Central memory CD8-positive, alpha-beta T cell (primary cell): ENCODE measurements at places on chromosomes 4 and X.

GRCh38 chrX:50815120-50815519 is 1.1 kb upstream of the SHROOM4 start:
- no peak for DNase-seq

- no peak for DNase-seq
These were observed 5.8 kb downstream of the RXFP1 start for GRCh38 chr4:158527516-158527915.

DNA sequence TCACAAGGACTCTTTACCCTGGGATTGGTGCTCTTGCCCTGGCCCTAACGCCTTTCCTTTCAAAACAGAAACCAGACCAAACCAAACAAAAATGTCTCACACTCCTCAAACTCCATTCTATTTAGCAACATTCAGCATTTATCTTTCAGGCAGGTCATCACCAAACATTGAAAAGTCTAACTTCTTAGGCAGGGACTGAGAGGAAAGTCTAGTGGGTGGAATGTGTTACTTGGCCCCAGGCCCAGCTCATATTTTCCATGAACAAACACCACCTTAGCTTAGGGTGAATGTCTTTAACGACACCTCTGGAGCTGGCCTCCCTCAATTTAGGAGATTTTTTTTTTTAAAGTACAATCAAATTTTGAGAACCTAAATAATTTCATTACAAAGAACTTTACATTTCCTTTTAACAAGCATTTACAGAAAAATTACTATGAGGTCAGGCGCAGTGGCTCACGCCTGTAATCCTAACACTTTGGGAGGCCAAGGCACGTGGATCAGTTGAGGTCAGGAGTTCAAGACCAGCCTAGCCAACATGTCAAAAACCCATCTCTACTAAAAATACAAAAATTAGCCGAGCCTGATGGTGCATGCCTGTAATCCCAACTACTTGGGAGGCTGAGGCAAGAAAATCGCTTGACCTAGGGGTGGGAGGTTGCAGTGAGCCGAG is 10.2 kb upstream of the N4BP2 start:
- no peak for DNase-seq

- DNase-seq, result no peak
These were observed 31.8 kb downstream of the CPLX1 start for GRCh38 chr4:793941-794621.

DNA sequence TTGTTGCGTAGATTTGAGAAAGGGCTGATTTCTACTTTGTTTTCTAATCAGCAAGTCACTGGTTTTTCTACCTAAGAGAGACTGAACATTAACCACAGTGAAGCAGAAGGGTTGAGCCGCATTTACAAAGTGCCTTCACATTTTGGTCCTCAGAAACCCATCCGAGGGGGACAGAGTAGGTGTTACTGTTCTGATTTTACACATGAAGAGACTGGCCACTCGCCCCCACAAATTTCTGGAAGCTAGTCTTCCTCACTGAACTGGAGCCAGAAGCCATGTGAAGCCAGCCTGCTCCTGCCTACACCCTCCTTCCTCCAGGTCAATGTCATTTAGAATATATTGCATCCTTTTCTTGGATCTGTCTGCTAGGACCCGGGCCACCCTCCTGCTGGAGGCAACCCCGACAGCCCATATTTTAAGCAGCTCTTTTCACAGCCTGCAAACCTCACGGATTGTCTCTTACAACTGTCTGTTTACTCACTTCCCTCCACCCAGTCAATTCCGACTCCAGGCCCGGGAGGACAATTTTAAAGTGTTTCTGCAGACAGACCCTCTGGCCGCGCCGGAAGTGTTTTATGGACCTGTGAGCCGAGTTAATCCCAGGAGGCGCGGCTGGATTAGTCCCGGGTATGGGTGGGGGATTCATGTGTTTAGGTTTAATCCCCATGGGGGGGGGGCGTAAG is 73.2 kb upstream of the BCOR start:
- no peak for DNase-seq

DNA sequence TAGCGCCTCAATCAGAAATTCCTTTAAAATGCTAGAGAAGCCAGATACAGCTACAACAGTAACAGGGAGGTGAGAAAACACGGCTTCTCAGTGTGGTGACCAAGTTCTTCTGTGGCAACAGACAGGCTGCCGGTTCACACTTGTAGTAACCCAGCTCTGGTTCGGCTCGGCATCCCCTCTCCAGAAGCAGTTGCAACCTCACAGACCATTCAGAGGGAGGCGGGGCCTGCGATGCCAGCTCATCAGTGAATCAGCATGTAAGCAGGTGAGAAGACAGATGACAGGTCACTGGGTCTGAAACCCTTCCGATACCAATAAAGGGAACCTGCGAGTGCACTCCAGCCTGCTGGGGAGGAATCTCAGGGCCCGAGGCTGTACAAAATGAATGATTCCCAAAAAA is 251.0 kb downstream of the KCNIP4 start:
- DNase-seq, result no peak

- DNase-seq, result no peak
These were observed 37.0 kb downstream of the HTRA3 start for GRCh38 chr4:8306511-8307021.

DNA sequence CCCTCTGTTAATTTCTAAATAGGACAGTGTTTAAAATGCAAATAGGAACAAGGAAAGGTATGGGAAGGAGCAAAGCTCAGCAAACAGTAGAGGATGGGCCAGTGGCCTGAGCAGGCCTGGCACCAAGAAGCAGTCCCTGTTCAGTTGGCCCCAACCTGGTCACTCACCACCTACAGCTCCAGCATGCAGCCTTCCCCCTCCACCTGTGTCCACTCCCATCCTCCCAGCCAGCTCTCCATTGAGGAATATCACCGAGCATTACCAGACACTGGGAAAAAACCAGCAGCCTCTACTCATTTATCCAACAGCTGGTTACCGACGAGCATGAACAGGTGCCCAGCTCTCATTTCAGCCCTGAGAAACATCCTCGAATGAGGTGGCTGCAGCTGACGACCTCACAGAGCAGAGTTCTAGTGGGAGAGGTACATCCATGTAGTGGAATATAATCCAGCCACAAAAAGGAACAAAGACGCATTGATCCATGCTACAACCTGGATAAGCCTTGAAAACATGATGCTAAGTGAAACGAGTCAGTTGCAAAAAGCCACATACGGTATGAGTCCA is 25.6 kb downstream of the CD99L2 start:
- no peak for DNase-seq

GRCh38 chr4:173242466-173243250 is 74.0 kb downstream of the GALNT7 start:
- no peak for DNase-seq

- DNase-seq, result no peak
These were observed 26.6 kb upstream of the AMELX start for GRCh38 chrX:11266573-11267003.

DNA sequence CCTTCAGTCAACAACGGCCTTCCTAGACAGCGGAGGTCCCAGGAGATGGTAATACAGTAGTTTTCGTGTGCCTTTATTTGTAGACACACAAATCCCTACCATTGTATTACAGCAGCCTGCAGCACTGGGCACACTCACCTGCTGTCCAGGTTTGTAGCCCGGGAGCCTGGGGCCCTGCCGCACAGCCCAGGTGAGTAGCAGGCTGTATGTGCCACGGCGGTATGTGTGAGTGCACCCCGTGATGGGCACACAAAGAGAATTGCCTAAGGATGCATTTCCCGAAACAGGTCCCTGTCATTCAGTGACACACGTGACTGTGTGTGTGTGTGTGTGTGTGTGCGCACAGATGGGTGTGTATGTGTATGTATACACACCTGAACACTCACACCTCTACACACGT is 8.1 kb upstream of the SLC25A6 start:
- DNase-seq, result no peak

- no peak for DNase-seq
These were observed 94.7 kb downstream of the SEL1L3 start for GRCh38 chr4:25767877-25768725.

DNA sequence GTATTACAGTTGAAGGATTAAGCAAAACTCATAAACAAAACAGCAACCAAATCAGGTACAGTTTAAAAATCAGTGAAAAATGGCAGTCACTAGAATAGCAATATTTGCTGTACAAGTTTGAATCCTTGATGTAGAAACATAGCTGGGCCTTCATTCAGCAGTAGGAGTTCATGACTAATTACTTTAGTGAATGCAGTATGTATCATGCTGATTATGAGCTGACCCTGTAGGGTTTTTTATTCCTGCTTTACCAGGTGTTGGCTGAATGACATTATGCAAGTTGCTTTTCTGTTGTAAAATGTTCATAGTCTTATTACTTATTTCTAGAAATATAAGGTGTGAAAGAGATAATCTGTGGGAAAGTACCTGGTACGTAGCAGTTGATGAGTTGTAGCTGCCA is 179.6 kb downstream of the CCSER1 start:
- no peak for DNase-seq

- DNase-seq, result no peak
These were observed 189.1 kb upstream of the ATP6AP2 start for GRCh38 chrX:40391662-40392061.

GRCh38 chrX:153184787-153185186 is 5.7 kb downstream of the MAGEA1 start:
- DNase-seq, result no peak

DNA sequence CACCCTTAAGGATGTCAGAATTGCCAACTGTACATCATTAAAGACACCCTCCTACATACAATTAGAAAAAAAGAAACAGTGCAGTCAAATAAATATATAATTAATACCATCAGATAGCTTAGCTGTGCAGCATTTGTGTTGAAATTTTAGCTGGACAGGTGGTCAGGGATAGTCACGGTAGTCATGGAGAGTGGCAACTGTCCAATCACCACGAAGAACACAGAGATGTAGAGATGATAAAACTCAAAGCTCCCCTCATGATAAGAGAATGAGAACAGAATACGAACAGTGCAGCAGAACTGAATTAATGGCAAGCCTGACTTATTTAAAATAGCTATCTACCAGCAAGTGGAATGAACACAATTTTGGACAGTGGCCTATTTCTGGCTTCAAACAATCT is 27.2 kb downstream of the SLC39A8 start:
- DNase-seq, result no peak

GRCh38 chr4:109206620-109207019 is 95.8 kb downstream of the COL25A1 start:
- no peak for DNase-seq

DNA sequence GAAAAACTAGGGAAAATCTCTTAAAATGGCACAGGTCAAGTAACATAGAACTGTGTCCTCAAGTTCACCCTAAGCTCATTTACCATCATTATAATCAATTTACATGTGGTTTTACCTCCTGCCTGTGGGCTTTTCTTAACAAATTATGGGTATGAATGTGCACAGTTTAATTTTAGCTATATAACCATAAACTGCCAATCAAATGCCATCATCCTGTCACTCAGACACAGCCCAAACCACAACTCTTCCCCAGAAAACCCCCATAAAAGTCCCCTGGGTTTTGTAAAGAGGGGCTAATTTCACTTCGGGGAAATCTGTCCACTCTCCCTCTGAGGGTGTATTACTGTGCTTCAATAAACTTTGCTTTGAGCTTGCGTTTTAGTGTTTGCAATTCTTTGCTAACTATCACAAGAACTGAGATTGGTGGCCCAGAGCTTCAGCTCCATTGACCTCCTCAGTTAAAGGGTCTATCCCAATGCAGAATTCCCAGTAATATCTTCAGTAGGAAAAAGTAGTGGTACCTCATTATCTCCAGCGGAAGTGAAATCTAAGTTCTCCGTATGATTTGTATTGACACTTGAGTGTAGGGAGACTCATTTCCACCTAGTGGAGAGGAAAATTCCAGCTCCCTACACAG is 394.6 kb downstream of the SPOCK3 start:
- DNase-seq, result no peak

- DNase-seq, result no peak
These were observed 89.7 kb downstream of the GEMIN8 start for GRCh38 chrX:13939741-13940597.

DNA sequence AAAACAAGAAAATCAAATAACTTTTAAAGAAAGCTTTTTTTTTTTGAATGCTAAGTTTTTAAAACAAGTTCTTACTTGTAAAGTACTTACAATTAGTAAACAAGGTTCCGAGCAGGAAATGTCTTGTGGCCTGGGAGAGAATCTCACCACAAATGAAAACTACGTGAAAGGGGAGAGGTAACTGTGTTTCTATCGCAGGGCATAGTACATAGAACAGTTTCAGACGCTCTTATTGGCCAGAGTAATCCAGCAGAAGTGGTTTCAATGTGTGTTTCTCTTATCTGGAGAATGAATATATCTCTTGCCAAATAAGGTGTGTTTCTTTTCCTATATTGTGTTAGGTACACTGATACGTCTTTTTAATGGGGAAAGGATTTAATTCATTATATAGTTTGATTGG is at the start of gene PLAC8:
TSS of gene PLAC8 (minus strand) at position 154 of the 400 bp plus-strand sequence. CDS start 6,808 bp downstream, outside the sequence.
- no peak for DNase-seq

GRCh38 chr4:105061136-105061696 is 85.5 kb upstream of the TET2 start:
- DNase-seq, result no peak

- DNase-seq, result no peak
These were observed 593.3 kb downstream of the KCTD8 start for GRCh38 chr4:43855283-43855682.

DNA sequence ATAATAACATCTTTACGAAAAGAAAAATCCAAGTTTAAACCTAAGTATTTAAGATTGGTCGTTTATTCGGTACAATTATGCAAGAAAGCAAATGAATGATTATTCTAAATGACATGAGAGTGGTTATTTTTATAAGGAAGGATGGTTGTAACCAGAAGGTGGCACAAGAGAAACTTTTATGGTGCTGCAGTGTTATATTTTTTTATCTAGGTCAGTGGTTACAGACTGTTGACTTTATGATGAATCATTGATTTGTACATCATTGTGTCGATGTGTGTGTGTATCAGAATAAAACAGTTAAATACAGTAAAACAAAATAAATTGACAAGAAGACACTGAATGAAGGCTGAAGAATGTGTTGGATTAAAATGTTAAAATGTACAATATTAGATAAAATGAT is 9.8 kb downstream of the DCAF8L2 start:
- DNase-seq, result no peak

GRCh38 chr4:8130346-8131066 is 28.1 kb downstream of the ABLIM2 start:
- DNase-seq, result no peak

GRCh38 chr4:128525387-128525786 is 237.8 kb upstream of the PGRMC2 start:
- DNase-seq, result no peak

DNA sequence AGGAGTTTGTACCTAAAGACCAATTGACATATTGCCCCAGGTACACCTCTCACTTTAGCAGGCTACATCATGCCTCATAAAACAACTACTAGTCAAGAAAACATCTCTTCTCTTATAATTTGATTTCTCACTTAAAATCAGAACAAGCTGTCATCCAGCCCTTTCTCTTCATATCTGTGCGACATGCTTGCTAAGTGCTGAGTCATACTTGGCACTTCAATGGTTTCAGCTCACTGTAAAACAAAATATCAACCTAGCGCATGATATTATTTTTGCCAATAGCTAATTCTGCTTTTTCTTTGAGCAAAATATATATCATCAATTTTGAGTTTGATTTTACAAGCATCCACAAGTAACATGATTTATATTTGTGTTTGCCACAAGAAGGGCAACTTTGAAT is 27.9 kb upstream of the FUNDC1 start:
- no peak for DNase-seq

- no peak for DNase-seq
These were observed 1752.7 kb downstream of the PCDH7 start for GRCh38 chr4:32472918-32473317.
